GM04504 (cell line): ENCODE measurements at places on chromosomes 6 and 20.
A peak's percentile ranks its signal among the peaks of the same experiment; 100 is the strongest.

DNA sequence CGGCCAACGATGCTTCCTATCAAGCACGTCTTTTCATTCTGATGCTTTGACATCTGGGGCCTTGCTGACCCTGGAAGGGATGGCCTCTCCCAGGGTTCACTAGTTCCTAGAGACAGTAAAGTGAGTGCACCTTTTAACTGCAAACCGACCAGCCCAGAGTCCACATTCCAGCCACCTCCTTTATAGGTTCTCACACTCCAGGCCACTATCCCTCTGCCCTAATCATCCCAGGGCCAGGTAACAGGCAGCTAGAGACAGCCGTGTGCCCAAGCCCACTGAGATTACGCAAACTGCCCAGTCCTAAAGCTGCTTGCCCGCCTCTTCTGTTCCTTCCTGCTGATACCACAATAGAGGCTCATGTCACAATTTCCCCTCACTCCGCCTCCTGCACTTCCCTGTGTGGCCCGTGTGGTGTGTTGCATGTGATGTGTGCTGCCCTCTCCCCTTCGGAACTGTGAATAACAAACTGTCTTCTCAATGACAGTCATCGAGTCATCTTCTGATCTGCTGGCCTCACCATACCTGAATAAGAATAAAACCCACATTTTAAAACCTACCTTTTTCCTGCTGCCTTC is 123.7 kb upstream of the EXOC2 start:
- no peak for DNase-seq

- DNase-seq: no peak
Observed at GRCh38 chr6:122289762-122290539, 109.5 kb upstream of the HSF2 start.

DNA sequence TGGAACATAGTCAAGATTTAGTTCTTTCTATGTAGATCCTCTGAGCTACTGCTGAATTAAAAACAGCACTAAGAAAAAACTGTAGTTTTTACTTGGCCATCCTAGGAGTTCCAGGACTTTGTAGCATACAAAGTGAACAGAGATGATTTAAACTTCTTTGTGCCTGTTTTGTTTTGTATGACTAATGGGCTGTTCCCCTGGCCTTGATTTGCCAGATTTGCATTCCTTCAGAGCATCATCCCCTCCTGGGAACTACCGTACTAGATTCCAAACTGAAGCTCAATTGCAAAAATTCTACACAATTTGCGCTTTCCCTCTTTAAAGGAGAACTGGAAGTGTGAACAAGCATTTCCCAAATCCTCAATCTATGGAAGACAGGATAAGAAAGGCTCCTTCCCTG is 23.1 kb downstream of the ACOT13 start:
- no peak for DNase-seq

GRCh38 chr6:43911354-43912115 is 141.5 kb downstream of the VEGFA start:
- DNase-seq: no peak

GRCh38 chr6:42226161-42226611 is 8.5 kb upstream of the MRPS10 start:
- peak; percentile 40 for DNase-seq

GRCh38 chr6:108750801-108751200 is 97.4 kb upstream of the ARMC2 start:
- DNase-seq: peak; percentile 82

GRCh38 chr6:134117409-134117808 is 65.0 kb upstream of the SLC2A12 start:
- DNase-seq: no peak

- DNase-seq: no peak
Observed at GRCh38 chr6:10401632-10402223, 13.1 kb downstream of the TFAP2A start.

DNA sequence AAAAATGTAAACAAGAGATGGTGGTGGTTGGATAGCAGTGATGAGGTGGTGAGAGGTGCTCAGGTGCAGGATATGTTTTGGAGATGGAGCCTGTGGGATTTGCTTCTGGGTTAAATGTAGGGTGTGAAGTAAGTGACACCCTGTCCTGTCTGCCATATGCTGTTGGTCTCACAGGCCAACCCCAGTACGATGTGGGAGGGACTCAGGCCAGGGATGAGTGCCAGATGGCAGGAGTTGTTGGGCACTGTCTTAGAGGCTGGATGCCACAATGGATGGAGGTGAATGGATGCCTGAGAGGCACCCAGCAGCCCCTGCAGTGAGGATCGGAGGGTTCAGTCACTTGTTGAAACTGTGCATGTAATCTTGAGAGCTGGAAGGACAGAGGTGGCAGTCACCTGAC is 259.3 kb downstream of the NRN1 start:
- DNase-seq: no peak

GRCh38 chr6:132265451-132266097 is 135.7 kb downstream of the MOXD1 start:
- DNase-seq: no peak

DNA sequence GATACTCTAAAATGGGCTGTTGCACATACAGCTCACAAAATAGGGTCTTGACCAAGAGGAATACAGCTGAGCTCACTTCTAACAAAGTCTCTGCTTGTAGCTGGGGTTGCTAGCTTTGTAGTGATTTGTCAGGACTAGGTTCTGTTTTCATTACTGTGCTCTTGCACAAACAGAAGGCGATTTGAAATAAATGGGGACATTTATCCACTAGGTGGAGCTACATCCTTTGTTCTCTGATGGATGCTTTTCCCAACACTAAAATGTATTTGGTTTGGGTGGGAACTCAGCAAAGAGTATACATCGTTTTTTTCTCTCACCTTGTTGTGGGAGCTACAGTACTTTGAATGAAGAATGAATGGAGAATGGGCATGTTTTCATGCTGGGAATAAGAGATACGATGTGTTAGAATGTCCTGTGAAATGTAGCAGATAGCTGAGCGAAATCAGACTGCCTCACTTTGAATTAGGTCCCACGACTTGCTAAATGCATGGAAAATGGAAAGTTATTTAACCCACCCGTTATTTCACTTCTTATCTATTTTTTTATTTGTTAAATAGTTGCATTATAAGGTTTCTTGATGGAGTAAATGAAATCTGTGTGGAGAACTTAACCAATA is 494.7 kb upstream of the MAP3K7 start:
- peak; percentile 3 for DNase-seq

GRCh38 chr6:42041481-42042053 is 8.8 kb upstream of the TAF8 start:
- no peak for DNase-seq

DNA sequence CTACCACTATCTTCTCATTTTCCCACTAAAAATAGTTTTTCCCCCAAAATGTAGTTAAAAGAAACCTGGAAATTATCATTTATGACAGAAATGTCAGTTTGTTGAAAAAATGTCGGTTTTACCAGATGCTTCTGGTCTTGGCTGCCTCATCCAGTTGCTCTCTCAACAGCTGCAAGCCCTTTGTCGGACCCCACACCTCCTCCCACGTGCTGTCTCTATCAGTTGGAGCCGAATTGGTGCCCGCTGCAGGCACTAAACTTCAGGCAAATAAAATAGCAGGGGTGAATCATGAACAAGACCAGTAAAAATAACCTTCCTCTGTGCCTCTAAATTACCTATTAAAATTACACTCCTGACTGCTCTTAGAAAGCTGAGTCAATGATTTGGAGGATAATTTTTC is 129.5 kb upstream of the CEP162 start:
- no peak for DNase-seq

DNA sequence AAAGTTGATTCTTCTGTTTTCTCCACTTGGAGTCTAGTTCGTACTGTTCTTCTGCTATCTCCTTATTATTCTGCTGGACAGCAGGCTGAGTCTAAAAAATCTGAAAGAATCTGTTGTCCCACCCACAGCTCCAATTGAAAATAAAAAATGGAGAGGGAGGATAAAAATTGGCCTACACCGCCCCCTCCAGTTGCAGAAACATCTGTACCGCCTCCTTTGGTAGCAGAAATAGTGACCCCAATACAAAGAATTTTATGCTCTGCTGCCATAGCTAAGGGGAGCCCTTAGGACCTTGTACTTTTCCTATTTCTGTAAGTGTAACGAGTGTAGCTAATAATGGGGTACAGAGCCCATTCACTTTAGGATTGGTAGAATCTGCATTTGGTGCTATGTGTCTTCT is 4.9 kb upstream of the FKBP1A start:
- no peak for DNase-seq

- no peak for DNase-seq
Observed at GRCh38 chr20:24362080-24362479, 107.3 kb upstream of the SYNDIG1 start.

- no peak for DNase-seq
Observed at GRCh38 chr6:14075095-14075503, 42.5 kb upstream of the CD83 start.

DNA sequence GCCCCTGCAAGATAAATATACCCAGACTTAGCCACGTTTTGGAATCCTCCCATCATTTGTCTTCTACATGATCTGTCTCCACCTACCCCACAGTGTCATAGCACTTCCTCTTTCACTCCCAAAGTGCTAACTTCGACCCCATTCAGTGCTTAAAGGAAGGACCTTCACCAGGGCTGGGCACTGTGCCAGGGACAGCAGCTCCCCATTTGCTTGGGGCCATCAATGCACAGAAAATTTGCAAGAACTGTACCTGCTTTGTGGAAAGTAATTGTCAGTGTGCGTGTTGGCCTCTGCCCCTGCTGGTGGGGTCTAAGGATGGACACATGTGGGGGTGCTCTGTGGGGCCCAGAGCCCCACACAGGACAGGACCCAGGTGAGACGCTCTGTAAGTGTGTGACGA is 5.2 kb upstream of the BPIFA2 start:
- DNase-seq: no peak

DNA sequence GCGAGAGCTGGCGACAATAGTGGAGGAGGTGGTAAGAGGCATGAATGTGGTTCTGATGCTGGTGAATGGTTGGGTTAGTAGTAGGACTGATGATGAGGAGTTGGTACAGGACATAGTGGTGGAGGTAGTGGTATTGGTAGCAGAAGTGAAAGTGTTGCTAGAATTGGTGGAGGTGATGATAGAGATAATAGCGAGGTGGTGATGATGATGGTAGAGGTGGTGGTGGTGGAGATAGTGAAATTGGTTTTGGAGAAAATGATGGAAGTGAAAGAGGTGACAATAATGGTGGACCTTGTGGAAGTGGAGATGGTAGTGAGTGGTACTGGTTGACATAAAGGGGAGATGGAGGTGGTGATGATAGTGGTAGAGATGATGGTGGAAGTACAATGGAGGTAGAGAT is 360.2 kb upstream of the JAG1 start:
- DNase-seq: no peak

DNA sequence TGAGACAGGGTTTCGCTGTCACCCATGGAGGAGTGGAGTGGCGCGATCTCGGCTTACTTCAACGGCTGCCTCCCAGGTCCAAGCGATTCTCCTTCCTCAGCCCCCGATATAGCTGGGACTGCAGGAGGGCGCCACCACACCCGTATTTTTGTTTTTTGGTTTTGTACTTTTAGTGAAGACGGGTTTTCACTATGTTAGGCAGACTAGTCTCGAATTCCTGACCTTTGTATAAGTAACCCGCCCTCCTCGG is 115.4 kb upstream of the BTN3A2 start:
- no peak for DNase-seq

DNA sequence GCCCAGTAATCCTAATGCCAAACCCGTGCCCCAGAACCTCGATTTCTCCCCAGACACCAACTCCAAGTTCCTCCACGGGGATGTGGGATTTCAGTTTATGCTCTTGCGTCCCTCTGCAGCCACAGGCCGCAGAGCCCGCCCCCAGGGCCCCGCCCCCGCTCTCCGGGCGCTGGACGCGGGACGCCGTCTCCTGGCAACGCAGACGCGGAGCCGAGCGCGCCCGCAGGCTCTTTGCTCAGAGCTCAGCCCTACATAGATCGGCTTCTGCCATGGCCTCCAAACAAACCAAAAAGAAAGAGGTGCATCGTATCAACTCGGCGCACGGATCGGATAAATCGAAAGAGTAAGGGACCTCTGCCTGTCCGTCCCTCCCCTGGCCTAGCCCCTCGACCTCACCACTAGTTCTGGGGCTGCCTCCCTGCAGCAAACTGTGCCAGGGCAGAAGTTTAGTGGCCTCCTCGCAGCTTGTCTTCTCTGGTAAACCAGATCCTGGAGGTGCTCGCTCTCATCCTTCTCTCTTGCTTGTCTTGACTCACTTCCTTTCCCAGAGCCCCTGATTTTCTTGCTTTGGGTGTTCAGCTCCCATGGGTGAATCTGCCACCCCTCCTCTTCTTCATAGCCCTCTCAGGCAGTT is at the start of gene ADGB:
ADGB (plus strand) TSS at position 201 of the 634 bp plus-strand sequence; CDS start at position 270, 69 bp downstream.
- DNase-seq: peak; percentile 15

GRCh38 chr6:158848490-158848895 is 29.3 kb upstream of the EZR start:
- DNase-seq: no peak

DNA sequence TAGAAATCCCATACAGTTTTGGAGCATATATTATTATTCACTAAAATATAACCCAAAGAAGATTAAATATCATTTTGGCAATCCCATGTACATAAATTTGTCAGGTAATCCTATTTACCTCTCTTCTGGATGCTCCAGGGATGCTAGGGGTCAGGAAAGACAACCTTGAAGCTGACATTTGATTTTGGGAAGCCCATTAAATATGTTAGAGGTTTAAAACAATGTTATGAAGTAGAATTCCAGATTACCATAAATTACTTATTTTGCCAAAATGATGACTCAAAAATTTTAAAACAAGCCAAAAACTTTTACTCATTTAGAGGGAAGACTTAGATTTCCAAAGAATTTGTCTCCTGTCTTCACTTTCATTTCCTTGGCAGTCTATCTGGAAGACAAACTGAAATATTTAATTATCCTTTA is 9.2 kb upstream of the IL22RA2 start:
- no peak for DNase-seq

DNA sequence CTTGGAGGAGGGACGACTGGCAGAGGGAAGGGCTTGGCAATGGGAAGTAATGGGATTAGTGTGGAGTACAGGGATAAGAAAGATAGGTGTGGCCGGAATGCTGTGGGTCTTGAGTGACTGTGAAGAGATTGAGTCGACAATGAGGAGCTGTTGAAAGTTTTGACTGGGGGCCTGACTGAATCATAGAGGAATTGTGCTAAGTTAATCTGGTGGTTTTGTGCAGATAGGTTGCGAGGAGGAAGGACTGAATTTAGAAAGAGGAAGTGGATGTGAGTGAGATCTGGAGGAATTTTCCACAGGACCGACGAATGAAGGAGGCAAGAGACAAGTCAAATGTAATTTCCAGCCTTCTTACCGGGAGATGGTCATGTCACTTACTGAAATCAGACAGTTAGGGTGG is 143.9 kb upstream of the RALGAPA2 start:
- DNase-seq: no peak

DNA sequence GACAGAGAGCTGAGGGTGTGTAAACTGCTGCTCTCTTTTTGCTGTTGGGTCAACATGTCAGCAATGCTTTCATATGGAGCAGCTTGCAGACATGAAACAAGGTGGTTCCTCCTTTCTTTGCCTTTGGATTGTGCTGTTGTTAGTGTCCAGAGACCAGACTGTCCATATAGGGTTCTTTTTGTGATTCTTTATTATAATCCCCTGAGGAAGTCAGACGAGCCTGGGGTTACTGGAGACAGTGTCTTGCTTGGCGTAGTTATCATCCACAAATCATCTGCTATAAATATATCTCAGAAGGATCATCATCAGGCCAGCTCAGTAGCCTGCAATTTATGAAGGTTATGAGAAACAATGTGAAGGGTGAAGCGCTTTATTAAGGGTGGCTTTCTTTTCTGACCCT is 2.3 kb upstream of the ADGRB3 start:
- DNase-seq: no peak

GRCh38 chr6:19976411-19977129 is 139.4 kb downstream of the ID4 start:
- DNase-seq: no peak
